ENCODE measurements at places on chromosomes 12 and 14.

- DNase-seq = no peak
Observed at GRCh38 chr14:96746101-96746500, 51.1 kb upstream of the VRK1 start.

- DNase-seq = no peak
Observed at GRCh38 chr14:51462182-51462581, 189.5 kb upstream of the FRMD6 start.

DNA sequence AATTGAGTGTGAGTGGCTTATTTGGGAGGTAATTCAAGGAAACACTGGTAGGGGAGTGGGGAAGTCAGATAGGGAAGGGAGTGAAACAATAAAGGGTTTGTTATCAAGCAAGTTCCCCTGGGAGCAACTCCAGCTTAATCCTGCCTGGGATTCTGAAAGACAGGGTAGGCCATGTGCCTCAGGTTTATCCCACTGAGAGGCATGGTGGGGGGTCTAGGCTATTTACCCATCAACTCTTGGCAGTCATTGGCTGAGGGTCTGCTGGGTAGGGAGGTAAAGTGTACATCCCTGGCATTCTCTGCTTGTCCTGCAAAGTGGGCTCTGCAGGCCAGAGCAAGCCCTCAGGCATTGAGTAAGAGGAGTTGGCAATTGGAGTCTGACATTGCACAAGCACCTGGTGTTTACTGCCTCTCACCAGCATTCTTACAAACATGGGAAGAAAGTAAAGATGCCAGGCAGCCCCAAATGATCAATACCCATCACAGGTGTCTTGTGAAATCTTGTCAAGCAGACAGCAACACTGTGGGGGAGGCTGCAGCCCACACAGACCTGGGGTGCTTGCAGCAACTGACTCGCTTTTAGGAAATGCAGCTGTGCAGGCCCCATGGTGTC, 169.3 kb downstream of the KTN1 start:
- no peak for DNase-seq

- no peak for DNase-seq
Observed at GRCh38 chr14:34088914-34089313, 138.0 kb upstream of the EGLN3 start.
